Osteocyte (in vitro differentiated cells): ENCODE measurements at places on chromosomes 3 and 15. TPM values are rescaled to one million over a fixed set of nuclear protein-coding genes. Genes with fewer than 3 reads are reported as not detected.

- H3K27ac ChIP-seq = no peak overlapping the region
- H3K27me3 ChIP-seq = peaks cover 79% of the 10 kb centered on the region
Observed at GRCh38 chr15:79091204-79091867, 756 bp upstream of the RASGRF1 start.

DNA sequence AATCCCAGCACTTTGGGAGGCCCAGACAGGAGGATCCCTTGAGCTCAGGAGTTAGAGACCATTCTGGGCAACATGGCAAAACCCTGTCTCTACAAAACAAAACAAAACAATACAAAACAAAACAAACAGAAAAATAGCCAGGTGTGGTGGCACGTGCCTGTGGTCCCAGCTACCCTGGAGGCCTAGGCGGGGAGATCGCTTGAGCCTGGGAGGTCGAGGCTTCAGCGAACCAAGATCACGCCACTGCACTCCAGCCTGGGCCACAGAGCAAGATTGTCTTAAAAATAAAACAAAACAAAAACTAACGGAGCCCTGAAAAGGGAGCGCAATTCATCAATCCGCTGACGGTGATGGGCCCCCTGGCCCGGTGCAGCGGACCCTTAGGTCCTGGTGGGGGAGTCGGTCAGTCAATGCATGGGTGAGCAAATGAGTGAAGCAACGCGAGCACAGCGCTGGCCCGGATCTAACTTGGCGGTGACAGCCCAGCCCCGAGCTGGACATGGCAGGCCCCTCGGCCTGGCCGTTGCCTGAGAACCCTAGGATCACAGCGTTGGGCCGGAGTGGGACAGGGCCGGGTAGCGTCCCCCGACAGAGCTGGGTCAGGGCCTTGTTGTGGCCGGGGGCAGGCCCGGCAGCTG, 52.4 kb upstream of the BLM start:
- H3K27me3 ChIP-seq = peaks cover 4% of the 10 kb centered on the region
- no peak overlapping the region for H3K4me3 ChIP-seq
- no peak for DNase-seq

- no peaks in the 10 kb centered on the region for H3K36me3 ChIP-seq
- no peak for DNase-seq
- no peaks in the 10 kb centered on the region for H3K4me1 ChIP-seq
- no peaks in the 10 kb centered on the region for H3K27me3 ChIP-seq
- no peak overlapping the region for H3K4me3 ChIP-seq
- H3K27ac ChIP-seq = no peak overlapping the region
Observed at GRCh38 chr15:101388046-101388445, 93.0 kb upstream of the SNRPA1 start.

GRCh38 chr3:111590143-111590491, 5.0 kb downstream of the ZBED2 start:
- H3K36me3 ChIP-seq = no peaks in the 10 kb centered on the region
- H3K4me1 ChIP-seq = peaks cover 50% of the 10 kb centered on the region
- H3K27me3 ChIP-seq = no peaks in the 10 kb centered on the region
- no peak for DNase-seq
- H3K4me3 ChIP-seq = no peak overlapping the region
- H3K27ac ChIP-seq = no peak overlapping the region

GRCh38 chr3:138913766-138914165, 33.2 kb downstream of the FOXL2 start:
- H3K4me3 ChIP-seq = no peak overlapping the region
- no peaks in the 10 kb centered on the region for H3K36me3 ChIP-seq
- H3K4me1 ChIP-seq = peaks cover 5% of the 10 kb centered on the region
- no peak for DNase-seq

- H3K36me3 ChIP-seq = peaks cover 10% of the 10 kb centered on the region
- H3K27me3 ChIP-seq = no peaks in the 10 kb centered on the region
- DNase-seq = no peak
- H3K4me3 ChIP-seq = peak overlapping the region; percentile 72
Observed at GRCh38 chr15:74178326-74179100, 5.0 kb downstream of the ISLR start.

GRCh38 chr15:48554112-48554511, 91.4 kb downstream of the FBN1 start:
- peak overlapping the region; percentile 41 for H3K4me3 ChIP-seq
- no peaks in the 10 kb centered on the region for H3K27me3 ChIP-seq
- peaks cover 84% of the 10 kb centered on the region for H3K4me1 ChIP-seq
- DNase-seq = no peak
- H3K27ac ChIP-seq = peak overlapping the region; percentile 94

NLGN1 gene
- 3.9 and 4.0 TPM in 2 replicates for total RNA-seq

ALG1L2 gene
- total RNA-seq = 2.1 and 2.4 TPM in 2 replicates

NPAP1 gene
- not detected in 2 replicates for total RNA-seq

ZIC1 gene
- total RNA-seq = 89.9 and 96.9 TPM in 2 replicates

STRIT1 gene
- total RNA-seq = not detected in 2 replicates

ITGA11 gene
- 1,149 and 1,161 TPM in 2 replicates for total RNA-seq
